ENCODE measurements at places on chromosomes 6 and 20.

DNA sequence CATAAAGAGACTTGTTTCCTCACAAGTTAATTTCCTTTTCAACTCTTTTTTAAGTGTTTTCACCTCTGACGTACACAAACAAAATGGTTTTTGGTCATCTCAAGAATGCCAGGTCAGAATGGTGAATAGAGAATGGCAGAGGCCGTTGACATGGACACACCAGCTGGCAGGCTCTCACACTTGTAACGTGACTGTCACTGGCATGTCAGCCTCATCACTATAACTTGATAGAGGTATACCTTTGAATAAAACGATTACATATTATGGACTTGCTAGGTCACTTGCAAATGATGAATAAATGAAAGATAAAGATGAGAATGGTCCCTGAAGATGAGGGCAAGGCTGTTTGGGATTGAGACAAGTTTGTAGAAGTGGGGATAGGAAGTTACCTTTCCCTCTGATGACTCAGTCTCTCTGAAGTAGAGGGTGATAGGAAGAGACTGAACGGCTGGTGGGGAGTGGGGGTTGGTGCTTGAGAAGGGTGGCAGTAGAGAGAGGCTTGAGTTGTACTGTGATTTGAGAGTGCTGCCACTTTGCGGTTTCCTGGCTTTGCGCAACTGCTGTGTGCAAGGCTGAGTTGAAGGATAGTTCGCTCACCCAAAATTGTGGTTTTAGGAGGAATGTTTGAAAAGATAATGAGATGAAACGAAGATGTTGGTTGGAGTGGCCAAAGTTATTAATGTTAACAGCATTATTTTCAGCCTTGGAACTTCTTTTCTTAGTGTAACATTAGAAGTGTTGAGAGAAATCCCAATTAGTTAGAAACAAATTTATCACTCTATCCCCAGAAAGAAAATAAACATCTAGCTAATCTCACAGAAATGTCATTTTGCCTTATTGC, 30.3 kb downstream of the TBPL1 start:
- no peak for DNase-seq

DNA sequence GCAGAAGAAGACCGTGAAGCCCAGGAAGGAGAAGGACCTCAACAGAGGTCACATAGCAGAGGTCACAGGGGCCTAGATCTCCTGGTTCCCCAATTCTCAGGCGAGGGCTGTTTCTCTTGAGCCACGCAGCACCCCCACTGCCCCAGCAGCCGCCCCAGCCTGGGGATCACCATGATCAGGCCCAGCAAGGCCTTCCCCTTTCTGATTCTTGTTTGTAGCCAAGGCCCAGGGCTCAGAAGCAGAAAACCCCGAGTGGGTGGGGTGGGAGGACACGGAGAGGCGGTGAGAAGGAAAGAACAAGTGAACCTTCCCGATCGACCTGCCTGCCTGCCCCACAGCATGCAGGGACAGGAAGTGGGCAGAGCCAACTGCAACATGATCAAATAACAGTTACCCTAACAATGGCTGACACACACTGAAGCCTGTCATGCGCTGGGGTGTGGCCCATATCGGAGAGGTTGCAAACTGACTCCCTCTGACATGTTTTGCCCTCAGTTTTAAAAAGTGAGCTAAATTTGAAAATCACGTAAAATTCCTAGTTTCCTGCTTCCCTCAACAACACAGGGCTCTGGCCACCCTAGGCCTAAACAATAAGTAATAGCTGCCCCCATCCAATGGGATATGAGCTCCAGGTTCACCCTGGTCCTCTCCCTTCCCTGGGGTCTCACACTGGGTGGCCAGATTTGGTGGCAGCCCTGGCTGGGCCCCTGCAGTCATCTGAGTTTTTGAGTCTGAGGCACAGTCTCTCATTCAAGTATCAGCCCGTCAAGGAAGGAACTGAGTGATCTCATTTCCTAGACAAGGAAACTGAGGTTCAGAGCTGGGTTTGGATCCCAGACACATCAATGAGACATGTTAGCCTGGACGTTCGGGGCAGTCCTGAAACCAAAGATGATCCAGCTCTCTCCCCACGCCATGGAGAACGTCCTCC, 6.5 kb downstream of the PEDS1 start:
- DNase-seq, result peak; percentile 62

DNA sequence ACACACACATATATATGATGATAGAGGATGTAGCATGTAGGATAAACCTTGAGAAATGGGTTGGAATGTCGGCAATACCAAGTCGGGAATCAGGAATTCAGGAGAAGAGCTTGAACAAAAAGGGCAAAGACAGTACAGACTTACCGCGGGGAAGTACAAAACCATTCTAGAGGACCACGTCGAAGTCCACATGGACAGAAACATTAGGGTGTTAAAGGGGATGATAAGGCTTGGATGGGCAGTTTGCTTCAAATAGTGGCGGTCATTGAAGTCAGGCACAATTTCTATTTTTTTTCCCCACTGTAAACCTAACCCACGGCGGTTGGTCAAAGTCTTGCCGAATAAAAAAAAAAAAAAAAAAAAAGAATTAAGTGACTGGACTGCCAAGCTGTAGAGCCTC, 766 bp upstream of the NUS1 start:
- DNase-seq, result no peak

DNA sequence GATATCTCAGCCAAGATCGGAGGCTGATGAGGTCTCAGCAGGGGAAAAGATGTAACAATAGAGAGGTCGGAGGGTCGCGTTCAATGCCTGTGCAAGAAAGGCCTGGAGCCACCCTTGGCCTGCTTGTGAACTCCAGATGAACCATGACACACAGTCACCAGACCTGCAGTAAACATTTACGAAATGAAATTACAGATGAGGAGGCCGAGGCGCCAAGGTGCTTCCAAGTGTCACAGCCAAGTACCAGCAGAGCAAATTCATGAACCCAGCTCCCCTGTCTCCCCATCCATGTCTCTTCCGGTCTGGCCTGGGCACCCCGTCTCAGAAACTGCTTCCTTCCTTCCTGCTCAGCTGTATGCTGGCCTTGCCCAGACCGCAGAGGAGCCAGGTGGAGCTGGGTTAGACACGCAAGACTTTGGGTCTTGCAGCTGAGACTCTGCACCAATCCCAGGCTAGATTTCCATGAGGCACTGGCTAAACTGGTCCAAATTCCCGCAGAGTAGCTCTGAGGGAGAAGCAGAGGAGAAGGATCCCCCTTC, 48.1 kb downstream of the CHMP4B start:
- peak; percentile 66 for DNase-seq

DNA sequence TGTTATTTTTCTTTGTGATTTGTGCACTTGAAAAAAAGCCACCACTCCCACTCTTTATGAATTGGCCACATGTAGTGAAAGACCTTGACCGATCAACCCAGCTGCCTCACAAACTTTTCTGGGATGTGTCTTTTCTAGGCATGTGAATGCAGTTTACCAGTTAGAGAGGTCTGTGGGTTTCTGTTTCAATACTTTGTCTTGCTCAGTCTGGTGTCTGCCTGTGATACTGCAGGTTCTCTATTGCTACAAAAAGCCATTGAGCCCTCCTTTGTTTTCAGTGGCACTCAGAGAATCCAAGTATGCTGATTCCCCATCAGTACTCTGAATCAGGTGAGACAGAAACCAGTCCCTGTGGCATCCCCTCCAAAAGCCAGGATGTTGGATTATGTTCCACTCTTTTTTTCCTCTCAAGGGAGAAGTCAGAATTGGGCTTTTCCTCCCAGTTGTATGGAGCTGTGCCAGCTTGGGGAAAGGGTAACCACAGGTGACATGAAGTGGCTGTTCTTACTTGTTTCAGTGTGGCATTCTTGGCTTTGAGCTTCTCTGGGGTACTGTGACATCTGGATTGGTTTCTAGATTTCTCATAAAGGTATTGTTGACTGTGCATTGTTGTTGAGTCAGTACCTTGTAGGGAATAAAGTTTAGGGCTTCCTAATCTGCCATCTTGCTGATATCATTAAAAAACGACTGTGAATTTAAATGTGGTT, 26.3 kb upstream of the ZFP64 start:
- no peak for DNase-seq

- DNase-seq, result no peak
Observed at GRCh38 chr6:9204171-9204570, 768.8 kb upstream of the SLC35B3 start.

DNA sequence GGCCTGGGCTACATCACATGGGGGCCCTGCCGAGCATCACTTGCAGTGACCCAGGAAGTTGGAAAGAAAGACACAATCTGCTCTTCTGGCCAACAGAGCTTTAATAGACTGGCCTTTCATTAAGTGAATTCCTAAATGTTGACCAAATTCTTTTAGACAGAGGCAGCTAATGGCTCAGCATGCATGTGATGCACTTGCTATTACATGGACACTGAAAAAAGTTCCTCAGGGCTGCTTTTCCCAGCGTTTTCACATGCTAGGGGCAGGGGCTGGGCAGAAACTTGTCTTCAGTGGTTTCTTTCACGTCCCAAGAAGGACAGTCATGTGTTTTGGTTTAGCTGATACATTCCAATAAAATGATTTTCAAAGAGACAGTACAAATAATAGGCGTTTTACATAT, 651.0 kb upstream of the SLC35B3 start:
- no peak for DNase-seq

GRCh38 chr6:170093658-170094596, 197.0 kb downstream of the DLL1 start:
- DNase-seq, result no peak

- no peak for DNase-seq
Observed at GRCh38 chr20:48813446-48813747, 14.4 kb downstream of the PREX1 start.

- DNase-seq, result no peak
Observed at GRCh38 chr6:112241820-112242429, 12.4 kb downstream of the LAMA4 start.

- DNase-seq, result no peak
Observed at GRCh38 chr20:62875419-62876361, 14.1 kb upstream of the TCFL5 start.

- no peak for DNase-seq
Observed at GRCh38 chr6:130965656-130966055, 97.4 kb downstream of the EPB41L2 start.

DNA sequence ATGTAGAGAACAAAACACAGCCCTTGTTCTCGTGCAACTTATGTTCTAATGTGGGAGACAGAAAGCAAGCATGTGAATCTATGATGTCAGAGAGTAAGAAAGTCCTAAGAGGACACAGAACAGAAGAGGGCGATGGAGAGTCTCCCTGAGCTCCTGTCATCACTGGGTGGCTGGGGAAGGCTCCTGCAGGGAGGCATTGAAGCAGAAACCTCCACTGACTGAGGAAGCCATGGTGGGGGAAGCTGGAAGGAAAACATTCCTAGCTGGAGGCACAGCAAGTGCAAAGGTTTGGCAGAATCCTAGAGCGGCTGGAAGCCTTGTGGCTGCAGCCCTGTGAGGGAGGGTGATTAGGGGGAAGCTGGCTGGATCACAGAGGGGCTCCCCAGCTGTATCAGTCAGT, 248.0 kb downstream of the CDH26 start:
- DNase-seq, result peak; percentile 19

DNA sequence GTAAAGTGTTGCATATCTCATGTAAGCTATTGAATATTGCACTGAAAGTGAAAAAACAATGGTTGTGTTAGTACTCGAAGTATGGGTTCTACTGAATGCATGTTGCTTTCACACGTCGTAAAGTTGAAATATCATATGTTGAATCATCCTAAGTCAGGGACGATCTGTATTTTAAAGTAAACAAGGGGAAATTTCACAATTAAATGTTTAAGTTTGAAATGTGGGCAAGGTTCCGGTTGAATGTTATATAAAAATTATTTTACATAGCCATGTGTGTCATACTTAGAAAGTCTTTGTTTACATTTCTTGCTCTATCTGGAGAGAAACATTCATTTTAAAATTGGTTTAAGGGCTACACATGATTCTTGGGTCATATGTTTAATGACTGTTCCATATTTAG, 76.8 kb downstream of the AKAP7 start:
- DNase-seq, result no peak

- DNase-seq, result peak; percentile 19
Observed at GRCh38 chr20:37296371-37296770, 6.9 kb downstream of the MANBAL start.

- peak; percentile 49 for DNase-seq
Observed at GRCh38 chr6:8131265-8131897, 29.0 kb upstream of the EEF1E1 start.

DNA sequence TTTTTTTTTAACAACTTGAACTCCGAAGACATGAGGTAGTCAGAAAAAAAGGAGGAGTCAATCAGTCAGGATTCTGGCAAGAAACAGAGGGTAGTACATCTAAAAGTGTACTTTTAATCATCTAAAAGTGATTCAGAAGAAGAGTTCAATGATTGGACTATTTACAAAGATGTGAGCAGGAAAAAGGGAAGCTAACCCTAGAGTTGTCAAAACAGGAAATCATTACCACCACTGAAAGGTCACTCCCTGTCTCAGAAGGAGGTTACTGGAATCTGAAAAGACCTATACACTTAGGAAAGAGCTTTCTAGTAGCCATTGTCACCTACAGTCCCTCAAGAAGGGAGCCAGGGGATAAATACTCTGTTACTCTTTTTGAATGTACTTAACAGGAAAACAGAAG, 16.7 kb upstream of the LMBRD1 start:
- DNase-seq, result peak; percentile 38

All from OCI-LY7 (cell line).